ENCODE measurements at places on chromosomes 5 and 9. TPM values are rescaled to one million over a fixed set of nuclear protein-coding genes. Genes with fewer than 3 reads are reported as not detected.

CCDC187 gene
- total RNA-seq = 16.8 TPM

FOXD4L5 gene
- not detected for total RNA-seq

HNRNPK gene
- 360 TPM for total RNA-seq

GRIA1 gene
- total RNA-seq = 2.2 TPM

GPR150 gene
- 0.28 TPM for total RNA-seq

SPATA31E1 gene
- total RNA-seq = not detected

HK3 gene
- total RNA-seq = 111 TPM

SPINK6 gene
- not detected for total RNA-seq

ROPN1L gene
- 31.7 TPM for total RNA-seq

LTC4S gene
- 25.3 TPM for total RNA-seq

TAS2R1 gene
- not detected for total RNA-seq

C9orf40 gene
- 2.9 TPM for total RNA-seq

DOCK2 gene
- 66.6 TPM for total RNA-seq

PCDHB12 gene
- total RNA-seq = 2.8 TPM

- no peak for DNase-seq
These were observed 8.6 kb downstream of the MORN5 start for GRCh38 chr9:122168356-122168755.

GRCh38 chr9:96078897-96079490 lies 203.5 kb downstream of the ERCC6L2 start:
- DNase-seq = peak; percentile 63

GRCh38 chr5:168669668-168670378 lies 90.7 kb upstream of the PANK3 start:
- DNase-seq = no peak

DNA sequence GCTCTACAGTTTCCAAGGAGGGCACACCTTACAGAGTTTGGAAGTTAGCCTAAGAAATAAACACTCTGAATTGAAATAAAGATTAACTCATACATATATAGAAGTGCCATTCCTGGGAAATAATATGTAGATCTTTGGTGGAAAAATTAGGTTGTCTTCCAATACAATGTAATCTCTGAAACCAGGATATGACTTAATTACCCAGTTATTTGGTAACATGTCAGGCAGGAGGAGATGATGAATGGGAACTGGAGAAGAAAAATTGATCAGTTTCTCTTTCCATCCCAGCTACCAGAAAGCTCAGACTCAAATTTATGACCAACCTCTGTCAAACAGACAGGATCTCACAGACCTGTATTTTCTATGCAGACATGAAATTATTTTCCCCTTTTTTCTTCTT lies 215.2 kb upstream of the SNX2 start:
- DNase-seq = no peak

DNA sequence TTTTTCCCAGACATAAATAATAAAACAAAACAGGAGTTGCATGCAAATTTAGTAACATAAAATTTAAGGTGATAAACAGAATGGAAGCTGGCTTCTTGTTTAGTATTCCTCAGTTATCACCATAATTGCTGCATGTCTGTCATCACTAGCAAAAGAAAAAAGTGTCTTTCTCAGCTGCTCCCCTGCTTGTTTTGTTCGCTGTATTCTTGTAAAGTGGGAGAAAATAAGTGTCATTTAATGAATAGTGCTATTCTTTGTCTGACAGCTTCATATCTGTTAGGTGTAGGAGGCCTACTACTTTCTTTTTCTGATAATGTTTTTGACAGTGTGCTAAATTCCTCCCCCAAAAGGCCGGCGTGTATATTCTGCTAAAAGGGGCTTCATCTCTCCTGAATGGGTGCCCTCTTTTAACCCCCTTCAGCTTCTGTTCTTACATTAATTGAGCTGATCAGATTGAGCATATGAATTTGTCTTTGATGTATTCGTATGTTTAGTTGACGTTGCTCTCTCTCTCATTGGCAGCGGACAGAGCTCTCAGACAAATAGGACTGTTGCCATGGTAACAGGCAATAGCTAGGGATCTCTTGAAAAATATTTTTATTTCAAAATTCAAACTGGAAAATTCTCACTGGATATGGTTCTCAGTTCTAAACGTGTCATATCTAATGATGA lies 303.8 kb downstream of the KIAA0825 start:
- DNase-seq = no peak

- DNase-seq = no peak
These were observed 21.2 kb downstream of the HSPB3 start for GRCh38 chr5:54476682-54477081.

DNA sequence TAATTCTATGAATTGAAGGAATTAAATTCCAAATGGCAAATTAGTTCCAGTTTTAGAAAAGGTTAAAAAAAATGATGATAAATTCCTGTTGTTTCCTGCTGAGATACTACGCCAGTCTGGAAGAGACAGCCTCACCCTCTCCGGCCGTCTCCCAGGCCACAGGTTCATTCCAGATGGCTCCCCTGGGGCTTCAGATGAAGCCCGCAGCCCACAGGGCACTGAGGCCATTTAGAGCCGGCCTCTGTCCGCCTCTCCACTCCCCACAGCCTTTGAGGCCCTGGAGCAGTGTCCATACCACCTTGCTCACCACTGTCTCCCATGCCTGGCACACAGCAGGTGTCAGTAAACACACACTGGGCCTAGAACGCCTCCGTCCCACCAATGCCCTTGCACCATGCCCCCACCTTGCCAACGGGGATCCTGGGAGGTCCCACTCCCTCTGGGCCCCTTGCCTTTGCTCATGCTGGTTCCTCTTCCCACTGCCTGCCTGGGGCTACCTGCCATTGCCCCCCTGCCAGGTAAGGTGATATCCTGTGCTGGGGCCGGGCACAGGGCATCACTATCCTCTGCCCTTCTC lies 26.1 kb downstream of the GFPT2 start:
- no peak for DNase-seq

- DNase-seq = peak; percentile 55
These were observed 306.2 kb downstream of the PIK3R1 start for GRCh38 chr5:68521776-68522175.

GRCh38 chr5:13932011-13932410 lies 12.5 kb downstream of the DNAH5 start:
- DNase-seq = no peak

GRCh38 chr9:104927216-104927911 lies 591 bp downstream of the ABCA1 start:
- peak; percentile 69 for DNase-seq

DNA sequence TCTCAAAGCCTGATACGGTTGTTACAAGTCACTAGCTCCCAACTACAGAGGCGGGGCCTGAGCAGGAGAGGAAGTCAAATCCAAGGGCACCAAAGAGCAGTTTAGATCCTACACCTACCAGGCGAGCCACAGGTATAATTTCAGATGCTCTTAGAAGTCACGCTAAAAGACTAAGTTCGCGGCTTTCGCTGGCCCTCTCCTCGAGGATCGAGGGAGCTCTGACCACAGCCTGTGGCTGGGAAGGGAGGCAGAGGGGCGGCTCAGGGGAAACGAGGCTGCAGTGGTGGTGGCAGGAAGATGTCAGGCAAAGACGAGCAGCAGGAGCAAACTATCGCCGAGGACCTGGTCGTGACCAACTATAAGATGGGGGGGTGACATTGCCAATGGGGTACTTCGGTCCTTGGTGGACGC lies 48.6 kb downstream of the SEMA4D start:
- DNase-seq = no peak

- no peak for DNase-seq
These were observed 50.7 kb downstream of the SPEF2 start for GRCh38 chr5:35668319-35668718.

GRCh38 chr9:133955821-133956411 lies 36.2 kb downstream of the VAV2 start:
- DNase-seq = peak; percentile 80

DNA sequence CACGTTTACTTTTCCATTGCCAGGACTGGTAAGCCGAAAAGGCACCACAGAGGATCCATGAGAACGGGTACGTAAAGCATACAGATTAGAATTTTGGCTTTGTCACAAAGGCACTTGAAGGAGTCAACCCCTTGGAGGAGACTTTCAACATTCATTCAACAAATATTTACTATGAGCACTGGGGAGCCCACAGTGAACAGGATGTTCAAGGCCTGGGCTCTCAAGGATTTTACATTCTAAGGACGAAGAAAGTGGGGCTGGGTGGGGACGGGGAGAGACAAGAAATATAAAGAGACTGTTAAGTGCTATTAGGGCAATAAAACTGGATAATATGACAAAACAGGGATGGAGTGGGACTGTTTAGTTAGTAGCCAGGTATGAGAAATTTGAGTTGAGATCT lies 66.0 kb downstream of the KLF4 start:
- peak; percentile 12 for DNase-seq

GRCh38 chr5:33934176-33934575 lies 2.0 kb upstream of the RXFP3 start:
- no peak for DNase-seq

DNA sequence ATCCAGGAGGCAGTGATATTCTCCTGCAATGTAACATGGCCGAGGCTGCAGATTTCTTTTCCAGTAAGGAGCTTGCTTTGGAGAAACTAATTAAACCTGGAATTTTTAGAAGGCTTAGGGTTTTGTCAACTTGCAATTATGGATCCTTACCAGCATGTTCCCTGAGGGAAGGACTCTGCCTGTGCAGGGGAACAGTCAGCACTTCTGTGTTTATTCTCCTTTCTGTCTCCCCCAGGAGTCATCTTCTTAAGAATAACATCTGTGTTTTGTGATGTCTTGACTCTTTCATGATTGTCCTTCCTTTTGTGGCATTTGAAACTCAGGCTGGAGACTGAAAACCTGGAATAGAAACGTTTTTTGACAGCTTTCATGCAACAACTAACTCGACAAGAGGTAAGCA lies 80.5 kb upstream of the TNFSF8 start:
- no peak for DNase-seq

- no peak for DNase-seq
These were observed 210.4 kb upstream of the SLC30A5 start for GRCh38 chr5:68883436-68883835.

DNA sequence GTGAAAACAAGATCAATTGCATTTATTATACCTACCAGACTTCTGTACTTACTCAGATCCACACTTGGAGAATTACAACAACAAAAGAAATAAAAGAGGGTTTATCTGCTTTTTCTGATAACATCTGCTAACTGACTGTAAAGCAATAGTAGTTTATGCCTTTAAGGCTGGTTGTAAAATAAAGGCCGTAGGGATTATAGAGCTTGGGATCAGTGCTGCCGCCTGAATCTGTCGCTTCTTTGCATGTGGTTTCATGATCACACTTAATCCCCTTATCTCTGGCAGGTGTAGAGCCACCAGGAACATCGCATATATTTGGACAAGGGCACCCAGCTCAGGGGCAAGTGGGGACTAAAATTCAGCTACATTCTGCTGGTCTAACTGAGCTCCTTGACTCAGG lies 146.7 kb downstream of the CCDC192 start:
- DNase-seq = no peak

DNA sequence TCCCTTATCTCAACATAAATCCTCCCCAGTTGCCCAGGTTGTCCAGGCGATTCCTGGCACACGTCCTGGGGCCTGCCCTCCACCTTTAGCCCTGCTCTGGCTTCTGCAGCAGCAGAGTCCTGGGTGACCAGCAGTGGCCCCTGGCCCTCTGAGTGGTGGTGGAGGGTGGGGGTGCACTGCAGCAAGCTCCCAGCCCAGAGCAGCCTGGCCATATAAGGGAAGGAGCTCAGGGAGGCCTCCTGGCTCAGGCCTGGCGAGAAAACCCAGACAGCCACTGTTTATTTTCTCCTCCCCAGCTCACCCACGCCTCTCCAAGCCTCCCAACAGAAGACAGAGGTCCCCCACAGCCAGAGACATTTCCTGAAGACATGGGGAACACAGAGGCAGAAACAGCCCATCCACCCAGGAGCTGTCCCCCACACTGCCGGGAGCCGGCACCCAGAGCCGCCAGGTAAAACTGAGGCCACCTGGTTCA lies 44.7 kb upstream of the IL17B start:
- peak; percentile 41 for DNase-seq

DNA sequence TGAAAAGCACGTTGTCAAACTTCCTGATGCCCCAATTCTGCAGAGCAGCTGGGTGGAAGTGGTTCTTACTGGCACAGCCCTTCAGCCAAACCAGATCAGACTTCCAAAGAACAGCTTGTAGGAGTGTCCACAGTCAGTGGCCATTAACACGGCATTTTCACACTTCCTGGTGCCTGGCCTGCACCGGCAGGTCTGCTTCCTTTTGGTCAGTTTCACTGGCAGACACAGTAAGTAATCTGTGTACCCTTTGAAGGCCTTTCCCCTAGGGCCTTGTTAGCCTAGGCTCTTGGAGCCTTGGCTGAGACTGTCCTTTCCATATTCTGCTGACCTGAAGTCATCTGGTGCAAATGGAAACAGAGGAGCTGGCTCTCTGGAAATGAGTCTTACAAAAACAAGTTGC lies 297.5 kb upstream of the TNC start:
- no peak for DNase-seq

DNA sequence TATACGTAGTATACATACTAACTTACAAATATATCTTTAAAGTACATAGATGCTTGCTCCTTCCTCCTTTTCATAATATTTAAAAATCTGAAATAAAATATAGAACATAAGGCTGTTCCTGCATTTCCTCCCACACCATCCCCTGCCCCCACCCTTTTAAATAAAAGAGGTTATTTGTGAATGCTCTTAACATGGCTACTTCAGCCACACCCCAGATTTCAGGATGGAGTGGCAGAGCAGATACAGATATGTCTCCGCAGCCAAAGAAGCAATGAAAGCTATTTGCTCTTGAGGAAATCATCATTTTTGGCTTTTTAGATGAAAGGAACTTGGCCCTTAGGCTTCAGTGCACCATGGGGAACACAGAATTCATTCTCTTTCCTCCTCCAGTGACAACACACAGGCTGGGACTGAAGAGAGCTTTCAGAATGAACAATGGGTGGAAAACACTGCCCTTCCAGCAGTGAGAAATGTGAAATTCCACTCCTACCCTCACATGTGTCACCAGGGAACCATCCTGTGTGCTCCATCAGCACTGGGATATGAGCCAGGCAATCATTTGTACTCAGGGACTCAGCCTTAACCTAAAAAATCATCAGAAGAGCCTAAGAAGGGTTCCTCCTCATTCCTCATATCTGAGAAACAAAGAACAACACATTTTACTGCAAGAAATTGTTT lies 134.3 kb downstream of the PPP2R2B start:
- DNase-seq = no peak

GRCh38 chr5:179317411-179318220 lies 27.6 kb downstream of the ADAMTS2 start:
- DNase-seq = no peak

GRCh38 chr9:6909181-6909580 lies 151.4 kb downstream of the KDM4C start:
- no peak for DNase-seq

Data from lung (tissue), 17 donors.